ENCODE measurements at places on chromosomes 1 and 21.

DNA sequence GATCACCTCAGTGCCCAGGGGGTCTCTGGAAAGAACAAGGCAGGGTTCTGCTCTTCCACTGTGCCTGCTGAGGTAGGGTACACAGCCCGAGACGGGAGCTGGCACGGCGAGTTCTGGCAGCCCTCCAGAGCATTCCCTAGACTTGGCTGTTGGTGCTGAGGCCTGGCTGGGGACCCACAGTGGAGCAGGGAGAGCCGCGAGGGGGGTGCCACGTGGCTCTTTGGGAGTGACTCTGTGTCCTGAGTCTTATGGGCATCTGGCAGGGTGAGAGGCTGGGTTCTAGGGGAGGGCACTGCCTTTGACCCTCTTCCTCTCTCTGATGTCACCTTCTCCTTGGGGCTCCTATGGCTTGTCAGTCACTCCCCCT, 336.4 kb downstream of the CAMTA1 start:
- no peak for DNase-seq

- DNase-seq, result no peak
These were observed 13.4 kb downstream of the IBA57 start for GRCh38 chr1:228178737-228179684.

- DNase-seq, result no peak
These were observed 50.5 kb downstream of the SIK1 start for GRCh38 chr21:43376478-43376882.

DNA sequence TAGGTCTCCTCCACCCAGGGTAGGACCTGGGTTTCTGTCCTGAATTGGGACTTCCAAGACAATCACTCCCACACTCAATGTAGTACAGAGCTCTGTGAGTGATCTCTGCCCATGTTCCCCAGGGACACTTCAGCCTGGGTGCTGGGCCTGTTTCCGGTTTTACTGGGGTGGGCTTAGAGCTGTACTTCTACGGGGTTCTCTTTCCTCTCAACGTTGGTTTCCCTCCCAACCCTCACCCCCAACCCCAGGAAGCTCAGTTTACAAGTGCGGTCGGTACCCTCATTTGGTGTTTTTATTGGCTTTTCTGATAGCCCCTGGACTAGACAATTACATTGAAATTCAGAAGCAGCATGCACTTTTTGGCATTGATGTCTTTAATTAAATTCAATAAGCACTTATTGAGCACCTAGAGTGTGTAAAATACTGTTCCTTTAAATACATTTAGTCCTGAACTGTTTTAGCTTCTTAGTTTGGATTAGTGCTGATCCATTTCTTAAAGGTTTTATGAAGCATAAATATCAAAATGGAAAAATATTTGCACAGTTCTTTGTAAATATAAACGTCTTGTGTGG, 542 bp upstream of the XPR1 start:
- DNase-seq, result no peak

GRCh38 chr1:14980621-14981218, 172.8 kb upstream of the TMEM51 start:
- no peak for DNase-seq

- no peak for DNase-seq
These were observed 44.7 kb downstream of the PTGFRN start for GRCh38 chr1:116954440-116954839.

DNA sequence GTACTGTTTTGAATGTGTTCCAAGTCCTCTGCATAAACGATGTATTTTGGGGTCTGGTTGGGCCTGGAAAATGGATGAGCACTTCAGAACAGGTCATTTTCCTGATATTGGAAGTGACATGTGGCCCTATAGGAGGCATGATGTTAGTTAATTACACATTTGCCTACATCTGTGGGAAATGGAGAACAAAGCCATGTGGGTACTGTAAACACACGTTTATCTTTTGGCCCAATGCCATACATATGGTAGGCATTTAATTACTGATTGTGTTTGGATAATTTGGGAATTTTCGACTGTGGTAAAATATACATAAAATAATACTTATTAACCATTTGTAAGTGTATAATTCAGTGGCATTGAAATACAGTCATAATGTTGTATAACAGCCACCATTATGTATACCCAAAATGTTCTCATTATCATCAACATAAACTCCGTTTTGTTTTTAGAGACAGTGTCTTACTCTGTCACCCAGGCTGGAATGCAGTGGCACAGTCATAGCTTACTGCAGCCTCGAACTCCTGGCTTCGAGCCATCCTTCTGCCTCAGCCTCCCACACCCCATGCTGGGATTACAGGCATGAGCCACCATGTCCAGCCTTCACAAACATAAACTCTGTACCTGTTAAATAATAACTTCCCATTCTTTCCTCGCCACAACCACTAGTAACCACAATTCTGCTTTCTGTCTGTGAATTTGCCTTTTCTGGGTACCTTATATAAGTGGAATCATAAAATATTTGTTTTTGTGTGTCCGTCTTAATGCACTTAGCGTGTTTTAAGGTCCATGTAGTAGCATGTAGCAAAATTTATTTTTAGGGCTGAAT, 11.9 kb upstream of the RNPEP start:
- DNase-seq, result no peak

DNA sequence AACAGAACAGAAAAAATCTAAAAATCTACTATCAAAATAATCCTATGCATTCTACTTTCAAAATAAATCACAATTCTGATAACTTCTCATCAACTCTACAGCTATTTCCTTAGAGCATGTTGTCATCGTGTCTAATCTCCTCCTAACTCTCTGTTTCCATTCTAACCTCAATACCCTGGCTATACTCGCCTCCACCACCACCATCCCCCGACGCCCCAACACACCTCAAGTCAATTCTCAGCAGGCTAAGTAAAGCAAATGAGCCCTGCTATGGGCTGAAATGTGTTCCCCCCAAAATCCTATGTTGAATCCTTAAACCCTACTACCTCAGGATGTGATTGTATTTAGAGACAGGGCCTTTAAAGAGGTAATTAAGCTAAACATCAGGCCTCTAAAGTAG, 34.6 kb downstream of the NRDC start:
- DNase-seq, result peak; percentile 37

DNA sequence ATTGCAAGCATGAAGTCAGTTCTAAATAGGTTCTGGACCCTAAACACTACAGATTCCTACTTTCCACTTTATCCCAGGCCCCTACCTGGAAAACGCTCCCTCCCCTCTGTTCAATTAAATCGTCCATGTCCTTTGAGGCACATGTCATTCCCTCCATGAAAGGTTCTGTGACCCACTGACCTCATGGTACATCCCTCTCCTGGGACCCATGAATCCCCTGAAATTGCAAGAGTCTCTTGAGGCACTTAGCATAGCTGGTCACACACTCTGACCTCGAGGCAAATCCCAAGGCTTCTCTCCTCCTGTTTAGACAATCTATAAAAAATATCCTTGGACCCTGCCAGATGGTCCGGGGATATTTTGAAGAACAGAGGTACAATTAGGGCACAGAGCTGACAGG, 34.3 kb upstream of the KRTAP19-8 start:
- DNase-seq, result no peak

GRCh38 chr1:160795951-160796383, at the start of gene LY9:
Gene LY9 (plus strand): TSS chr1:160796174. CDS start chr1:160796188, 14 bp downstream.
- peak; percentile 86 for DNase-seq

GRCh38 chr1:200279810-200280411, 129.9 kb downstream of the ZNF281 start:
- peak; percentile 6 for DNase-seq

DNA sequence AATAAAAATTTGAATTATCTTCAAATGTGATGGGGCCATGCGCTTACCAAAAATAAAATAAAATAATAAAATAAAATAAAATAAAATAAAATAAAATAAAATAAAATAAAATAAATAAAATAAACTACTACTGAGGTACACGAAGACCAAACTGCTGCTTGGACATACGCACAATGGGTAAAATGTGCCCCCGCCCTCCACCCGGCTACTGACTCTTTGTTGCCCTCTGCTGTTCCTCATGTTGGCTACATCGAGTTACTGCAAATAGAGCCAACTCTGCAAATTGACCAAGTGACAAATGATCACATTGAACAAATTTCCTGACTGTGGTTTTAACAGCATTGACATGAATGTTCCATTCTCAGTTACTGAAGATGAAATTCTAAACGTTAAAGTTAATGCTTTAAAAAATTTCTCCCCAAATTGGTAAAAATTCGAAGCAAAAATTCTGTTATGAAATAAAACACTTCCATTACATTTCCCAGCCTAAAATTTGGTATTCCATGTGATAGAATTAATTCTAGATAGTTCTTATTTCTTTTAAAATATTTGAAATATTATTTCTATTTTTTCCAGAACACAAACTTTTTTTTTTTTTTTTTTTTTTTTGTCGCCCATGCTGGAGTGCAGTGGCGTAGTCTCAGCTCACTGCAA, 18.8 kb upstream of the MAP1LC3C start:
- peak; percentile 26 for DNase-seq

- peak; percentile 19 for DNase-seq
These were observed 760 bp upstream of the NPHP4 start for GRCh38 chr1:5992814-5993555.

- no peak for DNase-seq
These were observed 30.6 kb downstream of the ATP1A1 start for GRCh38 chr1:116403496-116404136.

DNA sequence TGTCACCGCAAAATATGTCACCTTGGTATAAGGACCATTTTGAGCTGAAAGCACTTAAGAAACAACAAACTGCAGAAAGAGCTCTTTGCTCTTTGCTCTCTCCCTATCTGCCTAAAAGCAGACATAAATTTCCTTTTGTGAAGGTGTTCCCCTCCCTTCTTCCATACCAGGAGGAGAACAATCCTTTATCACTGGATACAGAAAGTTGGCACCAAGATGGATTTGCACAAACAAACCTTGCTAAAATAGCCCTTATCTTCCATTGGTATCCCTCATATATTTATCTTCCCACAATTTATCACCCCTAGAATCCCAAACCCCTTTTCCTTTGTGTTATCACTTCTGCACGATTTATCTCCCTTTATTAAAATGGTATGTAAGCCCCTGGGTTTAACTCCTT, 51.4 kb downstream of the DPYD start:
- no peak for DNase-seq

- no peak for DNase-seq
These were observed 3.1 kb downstream of the CHD1L start for GRCh38 chr1:147245586-147246021.

DNA sequence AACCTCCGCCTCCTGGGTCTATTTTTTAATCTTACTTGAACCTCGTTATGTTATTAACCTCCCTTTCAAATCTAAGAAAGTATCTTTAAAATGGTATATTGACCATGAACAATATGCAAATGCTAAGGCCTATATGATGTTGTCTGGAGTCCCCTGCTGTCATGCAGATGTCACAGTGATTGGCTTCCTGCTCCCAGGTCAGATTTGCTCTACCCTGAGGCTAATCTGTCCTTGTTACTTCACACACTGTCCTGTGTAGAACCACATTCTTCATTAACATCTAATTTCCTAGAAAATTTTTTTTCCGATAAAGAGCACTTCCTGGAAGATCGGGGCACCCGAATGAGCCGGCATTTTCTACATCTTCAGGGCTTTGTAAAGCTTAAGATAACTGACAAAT, 306.6 kb downstream of the MRPL39 start:
- DNase-seq, result no peak

- no peak for DNase-seq
These were observed 38.2 kb downstream of the H3-3A start for GRCh38 chr1:226100436-226101391.

DNA sequence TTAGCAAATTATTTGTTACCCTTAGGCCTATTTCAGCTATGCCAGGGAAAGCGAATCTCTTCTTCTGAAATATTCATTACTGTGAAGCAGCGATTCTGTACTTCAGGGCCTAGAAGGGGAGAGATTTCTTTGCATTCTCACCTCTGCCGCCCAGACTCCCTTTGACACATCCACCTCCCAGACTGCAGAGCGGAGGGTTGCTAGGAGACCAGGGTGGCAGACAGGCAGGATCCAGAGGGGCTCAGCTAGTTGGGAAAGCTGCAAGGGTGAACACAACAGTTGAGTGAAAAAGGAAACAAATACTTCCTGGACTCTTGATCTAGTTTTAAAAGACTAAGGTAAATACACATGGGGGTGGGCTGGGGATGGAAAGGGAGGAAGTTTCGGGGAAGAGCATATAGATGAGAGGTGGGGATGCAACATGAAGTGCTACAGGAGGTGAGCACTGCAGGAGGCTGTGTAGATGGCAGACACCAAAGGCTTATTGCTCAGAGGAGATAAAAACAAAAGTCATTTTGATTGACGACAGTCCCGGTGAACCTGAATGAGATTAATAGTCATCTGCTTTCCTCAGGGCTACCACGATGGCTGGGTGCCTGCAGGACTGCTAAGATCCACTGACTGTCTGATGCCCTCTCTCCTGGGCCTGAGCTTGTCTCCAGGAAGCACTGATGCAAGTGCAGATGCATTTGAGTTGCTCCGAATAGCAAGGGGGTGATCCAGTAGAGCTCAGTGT, 26.4 kb upstream of the RAB3GAP2 start:
- DNase-seq, result no peak

DNA sequence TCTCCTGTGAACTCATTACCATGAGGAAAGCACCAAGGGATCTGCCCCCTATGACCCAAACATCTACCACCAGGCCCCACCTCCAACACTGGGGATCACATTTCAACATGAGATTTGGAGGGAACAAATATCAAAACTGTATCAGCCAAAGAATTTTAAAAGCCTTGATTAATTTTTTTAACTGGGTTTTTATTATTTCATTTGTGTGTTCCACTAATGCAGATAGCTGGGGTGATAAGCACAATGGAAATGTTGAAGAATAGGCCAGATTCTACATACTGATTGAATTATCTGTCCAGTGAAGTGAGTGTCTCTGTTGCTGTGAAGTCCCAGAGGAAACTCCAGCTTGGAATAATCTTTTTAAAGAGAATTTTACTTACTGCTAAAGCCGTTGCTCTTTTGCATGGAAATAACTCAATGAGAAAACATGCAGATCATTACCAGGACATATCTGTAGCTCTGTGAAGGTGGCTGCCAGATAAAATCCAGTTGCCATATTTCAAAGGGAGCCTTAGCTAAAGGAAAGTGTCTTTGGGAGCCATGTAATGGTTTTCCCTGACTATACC, 44.4 kb upstream of the DHCR24 start:
- no peak for DNase-seq

DNA sequence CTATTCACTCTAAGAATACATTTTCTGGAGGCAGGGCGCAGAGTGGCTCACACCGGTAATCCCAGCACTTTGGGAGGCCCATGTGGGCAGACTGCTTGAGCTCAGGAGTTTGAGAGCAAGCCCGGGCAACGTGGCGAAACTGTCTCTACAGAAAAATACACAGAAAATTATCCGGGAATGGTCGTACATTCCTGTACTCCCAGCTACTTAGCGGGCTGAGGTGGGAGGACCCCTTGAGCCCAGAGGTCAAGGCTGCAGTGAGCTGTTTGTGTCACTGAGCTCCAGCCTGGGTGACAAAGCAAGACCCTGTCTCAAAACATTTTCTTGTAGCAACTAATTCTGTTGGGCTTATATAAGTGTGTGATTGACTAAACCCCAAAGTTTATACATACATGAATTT, 30.5 kb downstream of the GPR161 start:
- DNase-seq, result no peak

- DNase-seq, result no peak
These were observed 56.1 kb upstream of the DMRTB1 start for GRCh38 chr1:53402891-53403655.

- DNase-seq, result no peak
These were observed 71.1 kb upstream of the FGGY start for GRCh38 chr1:59225594-59226316.

GRCh38 chr1:8118031-8118451, 91.9 kb upstream of the ERRFI1 start:
- DNase-seq, result no peak
